ENCODE measurements at places on chromosomes 16 and 17. TPM values are rescaled to one million over a fixed set of nuclear protein-coding genes. Genes with fewer than 3 reads are reported as not detected.

Gene PIRT
- total RNA-seq: not detected

Gene MEIOC
- 0.34 TPM for total RNA-seq

Gene OR1F1
- not detected for total RNA-seq

Gene ATF7IP2
- total RNA-seq: 3.1 TPM

Gene COL1A1
- total RNA-seq: 10.0 TPM

Gene MYOCD
- total RNA-seq: not detected

Gene RNU2-1
- not detected for total RNA-seq

Gene CLEC19A
- not detected for total RNA-seq

Gene LRRC75A
- 0.33 TPM for total RNA-seq

Gene KRTAP4-5
- not detected for total RNA-seq

Gene HOXB4
- total RNA-seq: 1.7 TPM

Gene PPP1R27
- total RNA-seq: not detected

Gene IGFBP4
- 31.3 TPM for total RNA-seq

Gene ANKS4B
- total RNA-seq: not detected
